ENCODE measurements at places on chromosomes 5 and 9. TPM values are rescaled to one million over a fixed set of nuclear protein-coding genes. Genes with fewer than 3 reads are reported as not detected.

- no peak for DNase-seq
Measured at GRCh38 chr5:107864793-107865192, 194.1 kb upstream of the EFNA5 start.

- no peak for DNase-seq
Measured at GRCh38 chr5:91257301-91257700, 125.8 kb downstream of the ARRDC3 start.

- no peak for DNase-seq
Measured at GRCh38 chr9:17476401-17476800, 102.5 kb upstream of the SH3GL2 start.

Gene SOX30
- not detected for total RNA-seq
